ENCODE measurements at places on chromosomes 1 and 21.

GRCh38 chr1:87743256-87743655 is 414.6 kb downstream of the LMO4 start:
- DNase-seq, result no peak

DNA sequence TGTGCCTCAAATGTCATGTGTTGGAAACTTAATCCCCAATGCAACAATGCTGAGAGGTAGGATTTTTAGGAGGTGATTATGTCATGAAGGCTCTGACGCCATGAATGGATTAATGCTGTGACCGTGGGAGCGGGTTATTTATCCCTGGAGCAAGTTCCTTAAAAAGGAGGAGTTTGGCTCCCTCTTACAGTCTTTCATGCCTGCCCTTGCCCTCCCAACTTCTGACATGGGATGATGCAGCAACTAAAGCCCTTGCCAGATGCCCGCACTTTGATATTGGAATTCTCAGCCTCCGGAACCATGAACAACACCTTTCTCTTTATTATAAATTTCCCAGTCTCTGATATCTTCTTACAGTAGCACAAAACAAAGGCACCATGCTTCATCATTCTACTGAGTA is 685.3 kb upstream of the CHRM3 start:
- DNase-seq, result no peak

- no peak for DNase-seq
These were observed 579 bp upstream of the SLC19A1 start for GRCh38 chr21:45542667-45543370.

- DNase-seq, result no peak
These were observed 1.7 kb downstream of the CDC14A start for GRCh38 chr1:100353988-100354387.

GRCh38 chr1:209240351-209240750 is 343.2 kb upstream of the CAMK1G start:
- DNase-seq, result no peak

DNA sequence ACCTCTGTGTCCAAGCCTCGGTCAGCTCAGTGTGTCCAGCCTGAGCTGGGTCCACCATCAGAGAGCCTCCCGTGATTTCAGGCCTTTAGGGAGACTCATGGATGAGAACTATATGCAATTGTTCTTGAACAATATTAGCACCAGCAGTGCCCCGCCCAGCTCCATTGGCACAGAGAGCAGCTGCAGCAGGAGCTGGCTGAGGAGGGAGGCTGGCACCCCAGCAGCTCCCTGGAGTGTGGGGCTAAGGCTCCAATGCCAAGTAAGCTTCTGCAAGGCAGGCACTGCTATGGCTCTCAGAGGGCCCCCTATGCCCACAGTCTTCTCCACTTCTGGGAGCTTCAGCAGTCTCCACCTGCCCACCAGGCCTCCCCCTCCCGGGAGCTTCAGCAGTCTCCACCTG is 593.3 kb downstream of the MATN1 start:
- no peak for DNase-seq

DNA sequence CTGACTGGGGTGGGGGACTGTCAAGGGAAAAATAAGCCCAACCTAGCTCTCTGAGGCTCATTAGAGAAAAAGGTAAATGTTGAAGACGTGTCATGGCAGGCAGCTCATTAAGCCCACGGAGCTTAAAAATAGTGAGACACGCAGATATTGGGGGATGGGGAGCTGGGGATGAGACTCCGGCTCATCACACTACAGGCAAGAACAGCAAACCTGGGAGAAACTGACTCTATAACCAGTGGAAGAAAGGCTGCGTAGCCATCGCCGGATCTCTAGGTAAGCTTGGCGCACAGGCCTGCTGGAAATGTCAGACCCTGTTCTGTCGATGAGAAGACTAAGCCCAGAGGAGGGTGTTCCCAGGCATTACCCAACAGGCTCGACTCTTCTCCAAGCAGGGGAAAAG is 78.0 kb downstream of the SYT2 start:
- no peak for DNase-seq

DNA sequence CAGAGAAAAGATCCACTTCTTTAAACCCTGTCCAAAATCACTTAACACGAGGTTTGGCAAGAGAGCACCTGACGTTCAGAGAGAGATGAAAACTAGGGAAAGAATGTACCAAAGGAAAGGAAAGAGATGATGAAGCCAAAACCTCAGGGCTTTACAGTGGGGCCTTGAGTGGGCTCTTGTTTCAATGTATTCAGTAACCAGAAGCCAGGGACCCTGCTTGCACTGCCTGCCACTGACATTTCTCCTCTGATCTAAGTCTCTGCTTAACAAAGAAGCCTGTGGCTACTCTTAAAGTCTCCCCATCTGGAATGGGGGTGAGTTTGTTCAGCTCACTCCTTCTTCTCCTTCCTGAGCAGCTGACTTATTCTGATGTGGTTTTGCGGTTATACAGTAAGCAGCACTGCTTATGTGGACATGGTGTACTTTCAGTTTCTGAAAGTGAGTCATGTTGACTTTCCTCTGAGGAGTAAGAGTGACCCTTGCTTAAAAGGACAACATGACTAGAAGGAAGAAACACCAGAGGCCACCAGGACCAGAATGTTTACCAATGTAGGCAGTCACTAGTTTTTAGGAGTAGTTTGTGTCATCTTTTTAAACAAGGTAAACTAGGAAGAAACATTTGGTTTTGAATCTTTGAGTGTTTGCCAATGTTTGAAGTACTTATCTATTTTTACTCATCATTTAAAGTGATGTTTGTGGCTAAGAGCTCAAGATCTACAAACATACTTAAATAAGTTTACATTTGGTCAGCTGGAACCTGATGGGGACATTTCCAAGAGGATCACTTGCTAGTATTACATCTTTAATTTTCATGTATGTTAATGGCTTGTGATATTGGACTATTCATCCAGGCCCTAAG is 87.4 kb downstream of the FASLG start:
- DNase-seq, result peak; percentile 59

DNA sequence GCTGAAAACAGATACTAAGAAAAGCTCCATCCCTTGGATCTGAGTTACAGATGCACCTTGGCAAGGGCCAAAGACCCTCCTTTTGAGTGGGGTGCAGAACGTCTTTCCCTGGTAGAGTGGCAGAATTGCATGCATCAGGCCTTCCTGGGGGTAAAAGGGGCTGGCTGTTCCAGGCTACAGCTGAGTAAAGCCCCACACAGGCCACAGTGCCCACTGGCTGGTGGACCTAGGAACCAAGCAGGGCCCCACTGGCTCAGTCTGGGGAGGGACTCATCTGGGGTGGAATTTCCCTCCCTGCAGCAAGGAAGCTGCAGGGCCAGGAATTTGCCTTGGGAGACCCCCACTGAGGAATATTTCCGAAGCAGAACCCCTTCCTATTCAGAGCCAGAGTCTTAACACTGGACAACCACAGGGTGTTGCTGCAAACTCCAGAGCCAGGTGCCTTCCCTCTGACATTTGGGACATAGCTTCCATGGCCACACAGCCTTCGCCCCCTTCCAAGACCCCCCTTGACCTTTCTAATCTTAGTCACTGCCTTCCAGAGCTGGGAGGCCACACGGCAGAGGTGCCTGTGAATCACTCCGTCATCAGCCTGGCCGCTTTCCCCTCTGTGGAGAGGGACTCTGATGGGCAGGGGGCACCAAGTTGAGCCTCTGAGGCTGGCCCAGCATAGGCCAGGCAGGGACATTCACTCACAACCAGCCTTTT is 52.5 kb downstream of the LACTBL1 start:
- DNase-seq, result no peak

GRCh38 chr21:16978309-16978895 is 534.4 kb upstream of the CXADR start:
- no peak for DNase-seq

DNA sequence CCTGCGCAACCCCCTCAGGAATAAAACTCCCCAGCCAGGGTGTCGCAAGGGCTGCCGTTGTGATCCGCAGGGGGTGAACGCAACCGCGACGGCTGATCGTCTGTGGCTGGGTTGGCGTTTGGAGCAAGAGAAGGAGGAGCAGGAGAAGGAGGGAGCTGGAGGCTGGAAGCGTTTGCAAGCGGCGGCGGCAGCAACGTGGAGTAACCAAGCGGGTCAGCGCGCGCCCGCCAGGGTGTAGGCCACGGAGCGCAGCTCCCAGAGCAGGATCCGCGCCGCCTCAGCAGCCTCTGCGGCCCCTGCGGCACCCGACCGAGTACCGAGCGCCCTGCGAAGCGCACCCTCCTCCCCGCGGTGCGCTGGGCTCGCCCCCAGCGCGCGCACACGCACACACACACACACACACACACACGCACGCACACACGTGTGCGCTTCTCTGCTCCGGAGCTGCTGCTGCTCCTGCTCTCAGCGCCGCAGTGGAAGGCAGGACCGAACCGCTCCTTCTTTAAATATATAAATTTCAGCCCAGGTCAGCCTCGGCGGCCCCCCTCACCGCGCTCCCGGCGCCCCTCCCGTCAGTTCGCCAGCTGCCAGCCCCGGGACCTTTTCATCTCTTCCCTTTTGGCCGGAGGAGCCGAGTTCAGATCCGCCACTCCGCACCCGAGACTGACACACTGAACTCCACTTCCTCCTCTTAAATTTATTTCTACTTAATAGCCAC is 696 bp downstream of the TGFB2 start:
- peak; percentile 32 for DNase-seq

- DNase-seq, result peak; percentile 96
These were observed 35.5 kb downstream of the AHDC1 start for GRCh38 chr1:27568300-27569087.

DNA sequence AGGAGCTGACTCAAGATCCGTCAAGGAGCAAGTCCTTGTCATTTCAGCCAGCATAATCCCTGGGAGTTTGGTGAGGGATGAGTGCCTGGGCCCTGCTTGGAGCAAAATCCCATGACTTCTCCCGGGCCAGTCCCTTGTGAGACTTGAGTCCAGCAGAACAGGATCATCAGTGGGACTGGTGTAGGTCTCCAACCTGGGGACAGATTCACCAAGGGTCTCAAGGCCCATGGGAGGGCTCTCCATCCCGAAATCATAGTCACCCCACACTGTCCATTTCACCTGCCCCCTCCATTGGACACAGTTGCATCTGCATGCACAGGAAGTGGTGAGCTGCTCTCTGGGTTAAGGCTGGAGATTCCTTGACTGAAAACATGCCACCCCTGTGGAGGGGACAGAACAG is 178.2 kb downstream of the FOXD2 start:
- no peak for DNase-seq

DNA sequence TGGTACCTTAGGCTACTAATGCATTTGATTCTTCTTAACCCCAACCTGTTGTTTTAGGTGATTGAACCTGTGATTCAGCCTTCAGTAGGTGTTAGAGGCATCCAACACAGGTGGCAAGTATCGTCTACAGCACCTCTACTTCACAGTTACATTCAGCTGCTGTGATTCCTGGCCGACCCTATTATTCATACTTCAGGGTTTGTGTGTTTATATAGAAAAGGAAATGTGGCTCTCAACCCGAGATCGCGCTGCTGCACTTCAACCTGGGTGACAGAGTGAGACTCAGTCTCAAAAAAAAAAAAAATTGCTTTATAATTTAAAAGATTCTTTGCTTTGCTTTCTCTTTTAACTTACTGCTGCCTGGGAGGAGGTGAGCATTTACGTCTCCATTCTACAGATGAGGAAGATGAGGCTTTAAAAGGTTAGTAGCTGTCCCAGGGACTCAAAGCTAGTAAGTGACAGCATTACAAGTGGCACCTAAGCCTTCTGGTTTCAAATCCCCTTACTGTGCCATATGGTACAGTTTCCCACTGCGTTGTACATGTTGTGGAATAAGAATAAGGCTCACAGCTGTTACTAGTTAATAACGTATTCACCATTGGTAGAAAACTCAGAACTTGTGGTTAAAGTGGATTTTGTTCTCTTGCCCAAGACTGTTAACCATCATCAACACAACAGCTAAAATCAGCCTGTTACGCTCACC is 9.9 kb upstream of the GPR25 start:
- DNase-seq, result no peak

DNA sequence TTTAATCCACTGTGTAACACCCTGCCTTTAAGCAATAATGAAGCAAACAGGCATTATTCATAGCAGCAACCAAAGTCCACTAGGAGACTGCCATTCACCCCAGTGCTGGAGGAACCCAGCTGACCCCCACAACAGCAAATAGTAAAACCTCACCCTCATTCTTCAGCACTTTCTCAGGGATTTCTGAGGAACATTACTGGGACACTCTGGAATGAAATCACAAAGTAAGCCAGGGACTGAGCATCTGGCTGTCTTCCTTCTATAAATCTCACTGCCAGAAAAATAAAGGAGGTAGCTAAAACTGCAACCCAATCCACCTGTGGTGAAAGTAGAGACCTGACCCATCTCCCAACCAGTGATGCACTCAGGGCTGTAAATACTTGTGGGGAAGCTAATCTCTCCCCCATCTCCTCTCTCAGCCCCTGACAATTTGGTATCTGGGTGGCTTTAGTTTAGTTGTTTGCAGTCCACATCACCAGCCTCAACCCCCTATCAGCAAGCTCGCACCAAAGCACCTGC is 47.1 kb downstream of the COL6A1 start:
- no peak for DNase-seq

Data from CD4-positive, alpha-beta T cell treated with Interleukin-15 for 1 hour (primary cell).